ENCODE measurements at places on chromosomes 1 and 21.

- peak; percentile 22 for DNase-seq
These were observed 65.2 kb upstream of the TARBP1 start for GRCh38 chr1:234544087-234544579.

- DNase-seq, result no peak
These were observed 33.7 kb downstream of the EDN2 start for GRCh38 chr1:41450747-41451285.

GRCh38 chr1:41650028-41650880, 165.8 kb upstream of the EDN2 start:
- DNase-seq, result no peak

GRCh38 chr1:2612591-2613365, 20.0 kb downstream of the MMEL1 start:
- no peak for DNase-seq

GRCh38 chr1:211548321-211549091, 30.5 kb downstream of the SLC30A1 start:
- no peak for DNase-seq

GRCh38 chr1:25802915-25803314, 2.9 kb downstream of the SELENON start:
- no peak for DNase-seq

DNA sequence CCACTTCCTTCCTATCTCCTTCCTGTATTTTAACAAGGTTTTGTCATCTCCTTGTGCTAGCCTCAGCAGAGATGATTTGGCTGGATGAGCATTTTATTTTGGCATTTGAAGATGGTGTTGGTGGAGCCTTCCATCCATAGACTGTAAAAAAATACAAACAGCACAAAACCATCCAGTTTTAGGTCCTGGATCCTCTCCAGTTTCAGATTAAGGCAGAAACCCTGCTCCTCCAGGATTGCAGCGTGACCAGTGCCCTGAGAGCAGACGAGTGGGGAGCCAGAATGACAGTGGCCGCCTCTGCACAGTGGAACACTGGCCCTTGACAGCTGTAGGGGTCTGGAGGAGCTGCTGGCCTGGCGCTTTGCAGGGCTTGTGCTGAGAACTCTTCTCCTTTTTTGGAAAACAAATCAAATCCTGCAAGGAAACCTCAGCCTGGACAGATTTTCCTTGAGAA, 72.2 kb upstream of the GADD45A start:
- DNase-seq, result no peak

DNA sequence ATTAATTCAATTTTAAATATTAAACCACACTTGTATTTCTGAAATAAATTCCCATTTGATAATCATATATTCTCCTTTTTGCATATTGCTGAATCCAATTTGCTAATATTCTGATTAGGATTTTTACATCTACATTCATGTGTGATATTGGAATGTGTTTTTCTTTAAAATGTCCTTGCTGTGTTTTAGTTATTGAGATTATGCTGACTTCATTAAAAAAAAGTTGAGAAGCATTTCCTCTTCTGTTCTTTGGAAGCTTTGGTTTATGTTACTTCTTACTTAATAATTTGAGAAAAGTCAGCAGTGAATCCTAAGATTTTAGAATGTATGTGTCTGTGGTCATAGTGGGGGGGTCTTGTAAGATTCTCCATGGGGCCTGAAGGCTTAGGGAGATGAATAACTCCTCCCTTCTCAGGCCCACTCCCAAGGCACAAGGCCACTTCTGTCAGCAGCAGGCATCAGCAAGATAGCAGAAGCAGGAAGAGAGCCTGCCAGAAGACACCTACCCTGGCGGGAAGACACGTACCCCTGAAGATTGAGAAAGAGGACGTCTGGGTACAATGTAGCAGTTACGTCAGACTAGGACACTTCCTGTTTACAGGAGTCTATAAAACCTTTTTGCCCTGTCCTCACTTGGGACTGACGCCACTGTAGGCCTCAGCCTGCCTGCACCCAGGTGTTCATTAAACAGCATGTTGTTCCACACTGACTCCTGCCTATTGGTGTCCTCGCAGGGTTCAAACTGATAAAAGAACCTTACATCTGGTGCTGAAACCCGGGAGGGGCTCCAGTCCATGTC, 56.9 kb downstream of the ODF2L start:
- no peak for DNase-seq

GRCh38 chr1:155200920-155201319, 6.8 kb downstream of the THBS3 start:
- no peak for DNase-seq

- DNase-seq, result no peak
These were observed 168.0 kb upstream of the DAB1 start for GRCh38 chr1:57591842-57592241.

DNA sequence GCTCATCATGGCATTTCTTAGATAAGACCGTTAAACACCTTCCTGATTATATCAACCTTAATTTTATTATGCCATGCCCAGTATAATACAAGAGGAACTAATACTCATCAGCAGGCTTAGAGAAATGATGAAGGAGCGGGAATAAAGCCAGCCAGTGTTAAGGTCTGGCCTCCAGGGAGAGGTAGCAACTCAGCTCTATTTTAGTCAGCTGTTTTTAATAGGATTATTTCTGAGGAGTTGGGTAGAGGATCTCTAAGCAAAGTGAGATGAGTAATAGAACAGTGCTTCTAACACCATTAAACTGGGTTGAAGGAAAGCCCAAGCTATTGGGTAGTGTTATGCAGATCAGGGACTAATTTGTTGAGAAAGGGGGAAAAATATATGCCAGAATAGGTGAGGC, 921.5 kb downstream of the TTLL7 start:
- DNase-seq, result no peak

DNA sequence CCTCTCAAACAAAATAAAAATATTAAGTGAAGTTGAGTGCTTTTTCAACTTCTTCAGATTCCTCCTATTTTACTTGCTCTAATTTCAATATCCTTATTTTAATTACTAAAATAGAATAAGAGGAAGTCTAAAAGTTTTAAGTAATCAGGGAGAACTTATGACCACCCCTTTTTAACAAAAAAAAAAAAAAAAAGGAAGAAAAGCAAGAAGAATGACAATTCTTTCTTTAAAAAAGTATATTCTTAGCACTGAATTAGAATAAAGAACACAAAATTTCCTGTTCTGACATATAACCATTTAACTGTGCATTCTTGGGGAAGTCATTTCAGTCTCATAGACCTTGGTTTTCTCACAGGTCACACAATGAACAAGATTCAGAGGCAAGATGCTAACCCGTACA, 46.8 kb downstream of the SAMSN1 start:
- DNase-seq, result no peak

DNA sequence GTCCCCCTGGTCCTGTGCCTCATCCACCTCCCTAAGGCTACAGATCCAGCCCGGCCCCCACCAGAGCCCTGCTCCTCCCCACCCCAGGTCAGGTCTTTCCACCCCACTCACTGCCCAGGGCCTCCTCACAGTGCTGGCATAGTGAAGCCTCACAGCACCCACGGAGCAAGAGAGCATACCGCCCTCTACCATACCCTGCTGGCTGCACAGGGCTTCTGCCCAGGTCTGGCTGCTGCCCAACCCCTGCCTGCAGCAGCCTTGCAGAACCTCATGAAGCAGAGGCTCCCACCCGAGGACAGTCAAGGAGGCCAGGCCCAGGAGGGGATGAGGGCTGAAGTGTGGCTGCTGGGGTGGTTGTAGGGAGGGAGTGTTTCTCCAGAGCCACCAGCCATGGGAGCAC, 19.7 kb upstream of the ARF1 start:
- no peak for DNase-seq

- DNase-seq, result no peak
These were observed 176.8 kb upstream of the PDE4B start for GRCh38 chr1:65615859-65616258.

DNA sequence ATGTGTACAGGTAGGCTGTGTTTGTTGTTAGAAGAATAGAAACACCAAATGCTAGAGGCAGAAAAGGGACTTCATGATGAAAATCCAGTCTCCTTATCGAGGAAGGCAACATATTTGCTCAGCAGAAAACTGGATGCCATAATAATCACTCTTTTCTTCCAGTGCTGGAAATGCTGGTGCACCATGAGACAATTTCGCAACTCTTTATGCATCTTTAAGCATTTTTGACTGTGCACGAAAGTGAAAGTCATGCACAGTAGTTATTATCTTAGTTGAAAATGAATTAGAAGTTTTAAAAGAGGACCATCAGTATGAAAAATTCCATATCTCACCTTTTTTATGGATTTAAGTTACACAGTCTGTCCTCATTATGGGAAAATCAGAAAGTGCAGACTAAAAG, 29.1 kb downstream of the SMYD2 start:
- no peak for DNase-seq

DNA sequence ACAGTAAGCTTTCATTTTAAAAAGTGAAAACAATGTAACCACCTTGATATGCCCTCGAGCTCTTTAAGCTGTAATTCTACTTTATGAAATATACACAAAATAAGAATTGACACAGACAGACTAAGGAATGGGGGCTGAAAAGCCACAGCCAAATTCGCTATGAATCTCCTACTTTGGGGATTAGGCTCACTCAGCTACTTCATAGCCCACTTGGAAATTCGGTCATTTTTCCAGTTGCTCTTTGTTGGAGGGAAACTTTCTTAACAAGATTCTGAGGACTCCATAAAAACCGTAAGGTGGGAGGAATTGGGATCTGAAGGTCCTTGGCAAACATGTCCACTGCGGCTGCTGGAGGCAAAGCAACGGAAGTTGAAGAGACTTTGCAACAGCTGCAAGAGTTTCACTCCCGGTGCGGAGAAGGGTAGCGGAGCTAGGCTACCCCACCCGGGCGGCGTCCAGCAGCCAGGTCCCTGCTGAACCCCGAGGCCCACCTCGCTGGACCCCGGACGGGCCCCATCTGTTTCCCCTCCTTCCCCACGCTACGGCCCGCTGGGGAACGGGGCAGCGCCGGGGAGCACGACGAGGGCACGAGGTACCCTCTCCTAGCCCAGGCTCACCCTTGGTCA, 634 bp downstream of the MYCBP start:
- DNase-seq, result peak; percentile 9

- no peak for DNase-seq
These were observed 93.4 kb downstream of the PRDM16 start for GRCh38 chr1:3162322-3162882.

- no peak for DNase-seq
These were observed 97.3 kb downstream of the PLA2G4A start for GRCh38 chr1:186925881-186926669.

DNA sequence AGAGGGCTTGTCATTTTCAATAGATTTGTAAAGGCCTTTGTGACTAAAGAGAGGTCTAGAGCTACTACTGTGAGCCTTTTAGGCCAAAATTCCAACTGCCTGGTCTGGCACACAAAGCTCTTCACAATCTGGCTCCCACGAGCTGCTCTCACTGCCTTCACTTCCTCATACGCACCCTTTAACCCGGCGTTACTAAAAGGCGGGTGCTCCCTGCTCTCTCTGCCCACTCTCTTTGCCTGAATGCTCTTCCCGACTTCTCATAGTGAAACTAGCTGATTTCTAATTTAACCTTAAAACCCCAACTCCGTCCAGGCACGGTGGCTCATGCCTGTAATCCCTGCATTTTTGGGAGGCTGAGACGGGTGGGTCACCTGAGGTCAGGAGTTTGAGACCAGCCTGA, 14.2 kb downstream of the BSDC1 start:
- DNase-seq, result no peak

- no peak for DNase-seq
These were observed 14.1 kb downstream of the PCSK9 start for GRCh38 chr1:55053265-55053954.

DNA sequence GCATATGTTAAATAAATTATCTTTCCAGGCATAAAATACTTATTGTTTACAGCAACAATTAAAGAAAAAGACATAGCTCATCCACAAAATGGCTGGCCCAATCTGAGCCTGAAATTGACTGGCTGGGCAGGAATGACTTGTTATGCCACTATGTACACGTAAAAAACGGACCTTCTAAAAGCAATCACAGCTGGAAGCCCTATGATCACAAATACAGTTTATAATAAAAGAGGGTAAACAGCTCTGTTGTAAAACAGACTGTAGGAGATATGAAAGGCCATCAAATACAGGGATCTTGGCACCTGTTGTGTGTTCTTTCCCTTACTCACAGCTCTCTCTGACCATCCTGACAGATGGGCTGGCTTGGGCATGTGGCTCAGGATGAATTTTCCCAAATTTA, 70.5 kb upstream of the DMRTA2 start:
- DNase-seq, result no peak

GRCh38 chr21:45470087-45470515, 65.1 kb downstream of the COL18A1 start:
- no peak for DNase-seq

- DNase-seq, result no peak
These were observed 401.9 kb downstream of the LMO4 start for GRCh38 chr1:87730274-87731216.

- no peak for DNase-seq
These were observed 47.2 kb upstream of the IFFO2 start for GRCh38 chr1:19003371-19004290.

- DNase-seq, result no peak
These were observed 31.5 kb upstream of the DNASE2B start for GRCh38 chr1:84366786-84367185.

GRCh38 chr1:86914998-86915736, 732 bp downstream of the HS2ST1 start:
- peak; percentile 13 for DNase-seq

DNA sequence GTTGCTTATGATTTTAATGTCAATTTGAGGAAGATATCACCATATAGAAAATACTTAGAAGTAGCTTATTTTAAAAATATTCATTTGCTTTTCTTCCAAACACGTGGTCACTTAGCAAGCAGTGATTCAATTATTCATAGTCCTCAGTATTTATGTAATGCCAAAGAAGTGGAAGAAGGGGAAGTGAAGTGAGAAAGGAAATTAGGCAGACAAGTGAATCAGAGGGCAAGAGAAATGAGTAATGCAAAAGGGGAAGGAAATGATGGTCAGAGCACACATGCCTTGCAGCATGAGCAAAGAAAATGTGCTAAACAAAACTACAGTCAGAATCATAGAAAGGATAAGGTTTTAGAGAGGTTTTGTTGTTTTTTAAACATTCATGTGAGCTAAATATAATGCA, 31.8 kb downstream of the SDCCAG8 start:
- DNase-seq, result no peak

GRCh38 chr1:111201275-111202090, 1.0 kb upstream of the DENND2D start:
- no peak for DNase-seq

- no peak for DNase-seq
These were observed 7.7 kb upstream of the RSPH1 start for GRCh38 chr21:42503711-42504110.

DNA sequence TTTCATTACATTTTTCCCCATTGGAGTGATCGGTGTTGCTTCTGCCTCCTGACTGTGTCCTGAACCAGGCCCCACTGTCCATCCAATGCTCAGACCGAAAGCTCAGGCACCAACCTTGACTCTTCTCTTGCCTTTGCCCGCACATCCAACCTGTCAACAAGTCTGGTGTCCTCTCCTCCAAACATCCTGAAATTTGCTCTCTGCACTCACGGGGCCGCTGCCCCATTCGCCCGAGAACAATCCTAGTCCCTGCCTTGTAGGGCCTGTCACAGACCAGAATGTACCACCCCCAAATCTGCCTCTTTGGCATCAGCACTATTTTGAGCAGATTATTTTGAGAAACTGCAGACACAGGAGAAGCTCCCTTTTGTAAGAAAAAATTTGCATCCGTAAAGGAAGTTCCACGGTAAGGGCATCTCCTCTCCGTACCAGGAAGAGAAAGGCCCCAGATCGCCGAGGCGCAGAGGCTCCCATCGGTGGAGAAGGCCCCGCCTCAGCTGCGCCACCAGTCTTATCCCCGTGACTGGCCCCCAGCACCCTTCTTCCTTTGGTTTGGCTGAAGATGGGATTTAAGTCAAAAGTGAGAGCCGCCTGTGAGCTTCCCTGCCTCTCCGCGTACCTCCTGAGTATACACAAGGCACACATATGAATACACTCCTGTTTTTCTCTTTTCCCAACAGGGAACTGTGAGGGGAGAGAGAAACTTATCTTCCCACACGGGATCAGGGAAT, 7.1 kb downstream of the MORN1 start:
- DNase-seq, result no peak
